HepG2 (cell line): ENCODE measurements at places on chromosomes 13 and 19. TPM values are rescaled to one million over a fixed set of nuclear protein-coding genes. Genes with fewer than 3 reads are reported as not detected.
A peak's percentile ranks its signal among the peaks of the same experiment; 100 is the strongest.

GRCh38 chr13:100809129-100809390 lies 134.5 kb upstream of the TMTC4 start:
- no peak for DNase-seq

DNA sequence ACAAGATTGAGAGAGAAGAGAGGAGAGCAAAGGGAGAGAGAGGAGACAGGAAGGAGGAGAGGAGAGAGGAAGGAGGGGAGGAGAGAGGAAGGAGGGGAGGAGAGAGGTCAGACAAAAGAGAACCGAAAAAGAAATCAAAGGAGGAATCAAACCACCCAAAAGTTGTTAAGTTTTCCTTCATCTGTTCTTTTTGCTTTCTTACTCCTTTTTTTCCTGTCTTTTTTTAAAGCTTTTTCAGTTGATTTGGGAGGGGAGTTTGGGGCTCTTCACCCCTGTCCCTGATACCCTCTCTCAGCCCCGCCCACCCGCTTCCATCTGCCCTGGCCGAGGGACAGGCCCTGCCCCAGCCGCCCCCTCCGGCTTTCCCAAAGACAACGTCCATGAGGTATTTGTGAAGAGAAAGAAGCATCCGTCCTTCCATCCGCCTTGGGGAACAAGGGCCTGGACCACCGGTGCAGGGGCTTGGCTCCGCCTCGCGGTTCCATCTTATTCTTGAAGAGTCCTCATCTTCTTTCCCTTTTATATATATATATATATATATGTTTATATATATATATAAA lies 13.3 kb downstream of the ZNF574 start:
- DNase-seq: no peak

- DNase-seq: no peak
Observed at GRCh38 chr13:33353646-33354045, 68.1 kb upstream of the STARD13 start.

DNA sequence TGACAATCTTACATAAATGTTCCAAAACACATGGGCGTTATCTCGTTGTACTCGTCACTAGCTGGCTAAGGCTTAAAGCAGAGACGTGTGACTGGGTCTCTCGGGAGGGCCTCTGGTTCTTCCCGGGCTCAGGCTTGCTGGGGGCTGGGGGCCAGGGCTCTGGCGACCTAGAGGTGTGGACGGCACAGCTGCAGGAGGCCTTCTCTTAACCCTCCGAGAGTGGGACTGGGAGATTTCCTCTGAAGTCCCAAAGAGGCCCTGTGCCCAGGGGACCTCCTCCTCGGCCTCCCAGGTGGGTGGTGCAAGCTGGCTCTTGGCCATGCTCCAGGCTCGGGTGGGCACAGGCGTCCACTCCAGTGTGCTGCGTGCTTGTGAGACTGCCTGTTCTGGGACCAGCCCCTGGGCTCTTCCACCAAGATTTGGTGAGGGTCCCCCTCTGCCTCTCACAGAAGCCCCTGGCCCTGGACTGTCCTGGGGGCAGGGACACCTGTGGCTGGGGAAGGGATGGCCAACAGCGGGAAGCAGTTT lies 2.2 kb downstream of the CAPS start:
- no peak for DNase-seq

DNA sequence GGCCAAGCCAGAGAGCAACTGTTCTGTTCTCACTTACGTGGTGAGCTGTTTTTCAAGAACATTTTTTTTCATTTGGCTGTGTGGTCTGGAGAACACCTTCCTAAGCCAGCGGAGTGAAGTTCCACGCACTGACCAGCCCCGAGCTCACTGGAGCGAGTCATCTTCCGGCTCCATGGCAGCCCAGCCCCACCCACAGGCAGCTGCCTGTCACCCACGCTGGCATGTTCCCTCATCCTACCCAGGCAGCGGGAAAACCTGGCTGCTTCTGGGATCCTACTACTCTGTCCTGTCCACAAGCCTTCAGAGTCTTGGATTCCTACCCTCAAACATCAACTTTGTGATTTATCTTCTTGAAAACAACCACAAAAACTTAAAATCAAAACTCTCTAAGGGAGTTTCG lies 76.2 kb downstream of the GGACT start:
- DNase-seq: no peak

- no peak for DNase-seq
Observed at GRCh38 chr13:70523622-70524021, 415.4 kb upstream of the KLHL1 start.

DNA sequence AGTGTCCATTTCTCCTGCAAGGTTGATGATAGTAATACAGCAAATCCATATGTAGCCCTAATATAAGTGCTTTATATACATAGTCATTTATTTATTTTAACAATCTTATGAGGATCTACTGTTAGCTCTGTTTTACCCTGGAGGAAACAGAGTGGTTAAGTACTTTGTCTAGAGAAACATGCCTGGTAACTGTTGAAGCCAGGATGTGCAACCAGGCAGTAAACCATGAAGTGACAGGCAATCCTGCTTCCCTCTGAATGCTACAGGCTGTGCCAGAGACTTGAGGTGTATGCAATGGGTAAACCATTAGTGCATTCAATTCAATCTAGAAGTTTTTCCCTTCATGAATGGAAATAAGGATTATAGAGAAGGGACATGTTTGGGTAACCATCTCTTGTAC lies 911.0 kb downstream of the PCDH17 start:
- DNase-seq: no peak

- no peak for DNase-seq
Observed at GRCh38 chr19:5466814-5467291, 11.6 kb downstream of the ZNRF4 start.

- DNase-seq: no peak
Observed at GRCh38 chr13:95809429-95809828, 132.5 kb downstream of the DNAJC3 start.

DNA sequence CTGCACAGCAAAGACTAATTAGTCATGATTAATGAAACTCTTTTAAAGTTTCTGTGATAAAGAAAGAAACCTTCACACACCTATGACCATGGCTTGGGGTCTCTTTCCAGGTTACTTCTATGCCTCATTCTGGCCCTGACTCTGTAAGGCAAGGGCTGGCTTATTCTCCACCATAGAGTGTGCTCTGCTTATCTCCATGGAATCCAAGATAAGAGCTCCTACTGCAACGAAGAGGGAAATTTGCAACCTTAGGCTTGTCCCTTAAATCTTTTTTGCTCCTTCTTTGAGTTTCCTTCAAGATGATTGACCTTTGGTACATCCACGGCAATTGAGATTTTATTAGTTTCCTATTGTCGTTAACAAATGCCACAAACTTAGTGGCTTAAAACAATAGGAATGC lies 239.9 kb downstream of the SPRY2 start:
- no peak for DNase-seq

GRCh38 chr13:105389373-105389772 lies 1146.1 kb downstream of the EFNB2 start:
- DNase-seq: no peak

DNA sequence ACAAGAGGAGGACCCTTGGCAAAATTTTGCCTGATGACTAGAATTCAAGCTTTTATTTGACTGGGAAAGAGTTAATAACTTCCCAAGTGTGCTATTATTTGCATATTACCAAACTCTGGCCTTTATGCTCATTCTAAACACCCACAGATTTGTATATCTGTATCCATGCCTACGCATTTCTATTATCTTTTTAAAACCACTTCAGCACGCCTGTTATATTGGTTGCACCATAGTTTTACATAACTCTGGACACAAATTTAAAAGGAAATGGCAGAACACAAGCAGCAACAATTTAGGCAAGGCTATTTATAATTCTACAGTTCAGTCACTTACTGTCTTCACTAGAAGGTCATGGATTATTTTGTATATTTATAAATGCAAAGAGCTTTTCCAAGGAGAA lies 3.7 kb upstream of the RASL11A start:
- no peak for DNase-seq

- DNase-seq: no peak
Observed at GRCh38 chr19:48498595-48499311, 12.9 kb downstream of the LMTK3 start.

GRCh38 chr19:55640043-55640576 lies 692 bp upstream of the ZNF580 start:
- no peak for DNase-seq

DNA sequence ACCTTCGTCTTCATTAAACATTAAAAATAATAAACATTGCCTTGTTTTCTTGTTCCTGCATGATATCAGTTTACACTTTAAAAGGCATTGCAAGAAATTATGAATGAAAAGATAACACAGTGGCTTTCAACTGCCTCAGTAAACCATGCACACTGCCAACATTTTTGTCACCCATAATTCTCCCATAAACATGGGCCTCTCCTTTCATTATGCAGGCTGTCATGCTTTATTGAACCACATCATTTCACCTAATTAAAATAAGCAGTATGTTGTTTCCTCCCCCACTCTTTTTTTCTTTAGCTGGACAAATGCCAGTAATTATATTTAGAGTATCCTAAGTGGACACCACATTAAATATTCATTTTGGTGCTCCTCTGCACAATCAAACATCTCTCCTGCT lies 1566.5 kb upstream of the SLC10A2 start:
- no peak for DNase-seq

- DNase-seq: no peak
Observed at GRCh38 chr13:100958831-100959230, 284.2 kb upstream of the TMTC4 start.

DNA sequence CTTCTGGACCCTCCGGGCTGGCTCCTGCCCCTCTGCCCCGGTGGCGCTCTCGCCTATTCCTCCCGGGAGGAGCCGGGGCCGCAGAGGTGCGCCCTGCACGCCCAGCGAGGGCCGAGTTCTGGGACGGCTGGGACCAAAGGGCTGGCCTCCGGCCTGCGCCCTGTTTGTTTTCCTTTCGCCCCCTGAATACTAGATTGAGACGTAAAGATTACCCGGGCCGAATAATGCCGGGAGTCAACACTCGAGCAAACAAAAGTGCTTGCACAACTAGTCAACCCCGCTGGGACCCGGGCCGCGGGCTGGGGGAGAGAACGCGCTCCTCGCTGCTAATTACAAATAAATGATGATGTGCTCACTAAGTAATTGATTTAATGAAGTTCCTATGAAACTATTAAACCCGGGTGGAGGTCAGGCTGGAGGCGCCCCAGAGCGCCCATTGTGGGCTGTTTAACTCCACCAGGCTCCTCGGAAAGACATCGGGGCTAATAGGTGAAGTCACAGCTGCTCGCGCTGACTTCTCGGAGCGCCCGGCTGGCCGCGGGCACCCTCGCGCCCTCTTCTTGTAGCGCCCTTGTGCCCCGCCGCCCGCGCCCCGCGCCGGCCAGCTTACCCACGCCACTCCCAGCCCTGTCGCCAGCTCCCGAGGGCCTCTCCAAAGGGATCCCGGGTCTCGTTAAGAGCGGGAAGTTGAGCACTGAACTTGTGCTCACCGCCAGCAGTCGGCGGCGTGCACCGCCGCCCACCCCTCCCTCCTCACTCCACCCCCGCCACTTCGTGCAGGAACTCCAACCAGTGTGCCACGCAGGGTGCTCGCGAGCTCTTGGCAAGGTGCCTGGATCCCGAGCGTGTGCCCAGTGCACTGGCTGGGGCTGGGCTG lies 14.9 kb downstream of the ZIC5 start:
- peak; percentile 81 for DNase-seq

GRCh38 chr13:30932481-30933353 lies at the start of gene TEX26:
Gene TEX26, plus strand, starts transcription at chr13:30932656. Its CDS starts 60 bp downstream, at chr13:30932716.
- no peak for DNase-seq

DNA sequence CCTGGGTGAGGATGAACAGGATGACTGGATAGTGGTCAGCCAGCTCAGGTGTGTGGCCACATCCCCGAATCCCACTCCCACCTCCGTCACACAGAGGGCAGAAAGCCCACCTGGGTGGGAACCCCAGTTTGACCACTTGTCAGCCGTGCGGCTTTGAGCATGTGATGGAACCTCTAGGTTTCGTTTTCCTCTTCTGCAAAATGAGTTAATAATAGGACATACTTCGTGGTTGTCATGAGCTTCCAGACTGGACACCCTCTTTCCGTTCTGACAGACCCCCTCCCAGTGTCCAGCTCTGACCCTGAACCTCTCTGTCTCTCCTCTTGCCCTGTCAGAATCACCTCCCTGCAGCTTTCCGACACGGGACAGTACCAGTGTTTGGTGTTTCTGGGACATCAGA lies 1.8 kb downstream of the AXL start:
- DNase-seq: no peak

- peak; percentile 1 for DNase-seq
Observed at GRCh38 chr13:66139250-66139649, 1090.9 kb downstream of the PCDH9 start.

- DNase-seq: no peak
Observed at GRCh38 chr13:67094952-67095351, 135.2 kb downstream of the PCDH9 start.

- no peak for DNase-seq
Observed at GRCh38 chr13:67554746-67555452, 324.8 kb upstream of the PCDH9 start.

- DNase-seq: no peak
Observed at GRCh38 chr19:46451352-46451751, 20.0 kb downstream of the PNMA8A start.

- no peak for DNase-seq
Observed at GRCh38 chr13:111062305-111062704, 52.8 kb upstream of the ARHGEF7 start.

DNA sequence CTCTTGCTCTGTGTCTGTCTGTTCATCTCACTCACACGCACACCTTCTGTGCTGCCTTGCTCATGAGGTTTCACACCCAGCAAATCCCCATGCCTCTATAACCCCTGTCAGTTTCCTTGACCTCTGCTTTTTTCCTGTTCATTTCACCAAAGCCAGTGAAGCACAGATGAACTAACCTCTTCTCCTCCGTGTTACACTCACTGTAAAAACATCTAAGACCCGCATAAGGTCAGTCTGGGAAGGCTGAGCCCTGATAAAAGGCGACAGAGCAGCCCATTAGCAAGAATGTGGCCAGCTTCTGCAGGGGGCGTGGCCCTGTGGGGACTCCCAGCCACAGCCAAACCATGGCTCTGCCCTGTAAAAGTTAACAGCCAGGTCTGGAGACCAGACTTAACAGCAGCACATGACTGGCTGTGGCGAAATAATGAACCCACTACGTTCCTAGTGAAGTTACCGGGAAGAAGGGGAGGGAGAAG lies 42.8 kb upstream of the NPAS1 start:
- no peak for DNase-seq

GRCh38 chr13:29136341-29136740 lies 316.2 kb downstream of the MTUS2 start:
- no peak for DNase-seq

GRCh38 chr19:19137556-19138108 lies 646 bp downstream of the TMEM161A start:
- DNase-seq: no peak

GRCh38 chr19:42343344-42344110 lies 18.1 kb downstream of the MEGF8 start:
- no peak for DNase-seq

KCNN1 gene
- 0.04 TPM in 1 of 2 replicates, not detected in the other for total RNA-seq

HIPK4 gene
- total RNA-seq: not detected in 2 replicates

TMED1 gene
- total RNA-seq: 26.4 and 51.8 TPM in 2 replicates

SOX1 gene
- not detected in 2 replicates for total RNA-seq

TMC4 gene
- total RNA-seq: 0.24 TPM in 1 of 2 replicates, not detected in the other

OR10H1 gene
- total RNA-seq: not detected in 2 replicates

CACNG7 gene
- not detected in 2 replicates for total RNA-seq

DPF1 gene
- 1.7 and 3.2 TPM in 2 replicates for total RNA-seq

FXYD7 gene
- total RNA-seq: not detected in 2 replicates

FUZ gene
- total RNA-seq: not detected in 2 replicates

SYCN gene
- not detected in 2 replicates for total RNA-seq

DACH1 gene
- not detected in 2 replicates for total RNA-seq

PRR20B gene
- not detected in 2 replicates for total RNA-seq

ANKLE1 gene
- 0.22 and 0.69 TPM in 2 replicates for total RNA-seq

LMTK3 gene
- 0.22 and 0.29 TPM in 2 replicates for total RNA-seq

TMEM190 gene
- total RNA-seq: 0.35 TPM in 1 of 2 replicates, not detected in the other

CGB1 gene
- not detected in 2 replicates for total RNA-seq

FSD1 gene
- 0.29 TPM in 1 of 2 replicates, not detected in the other for total RNA-seq

ZNF490 gene
- 2.9 and 5.2 TPM in 2 replicates for total RNA-seq

OLFM2 gene
- 0.11 and 0.20 TPM in 2 replicates for total RNA-seq
